ENCODE measurements at places on chromosomes 11 and 22.

GRCh38 chr11:92916299-92916698 lies 53.2 kb upstream of the MTNR1B start:
- DNase-seq = no peak

- no peak for DNase-seq
These were observed 10.4 kb upstream of the ASPHD2 start for GRCh38 chr22:26418620-26419019.

- no peak for DNase-seq
These were observed 565.0 kb upstream of the CNTN5 start for GRCh38 chr11:98455500-98456307.

GRCh38 chr11:1733716-1734640 lies 16.4 kb downstream of the IFITM10 start:
- no peak for DNase-seq

DNA sequence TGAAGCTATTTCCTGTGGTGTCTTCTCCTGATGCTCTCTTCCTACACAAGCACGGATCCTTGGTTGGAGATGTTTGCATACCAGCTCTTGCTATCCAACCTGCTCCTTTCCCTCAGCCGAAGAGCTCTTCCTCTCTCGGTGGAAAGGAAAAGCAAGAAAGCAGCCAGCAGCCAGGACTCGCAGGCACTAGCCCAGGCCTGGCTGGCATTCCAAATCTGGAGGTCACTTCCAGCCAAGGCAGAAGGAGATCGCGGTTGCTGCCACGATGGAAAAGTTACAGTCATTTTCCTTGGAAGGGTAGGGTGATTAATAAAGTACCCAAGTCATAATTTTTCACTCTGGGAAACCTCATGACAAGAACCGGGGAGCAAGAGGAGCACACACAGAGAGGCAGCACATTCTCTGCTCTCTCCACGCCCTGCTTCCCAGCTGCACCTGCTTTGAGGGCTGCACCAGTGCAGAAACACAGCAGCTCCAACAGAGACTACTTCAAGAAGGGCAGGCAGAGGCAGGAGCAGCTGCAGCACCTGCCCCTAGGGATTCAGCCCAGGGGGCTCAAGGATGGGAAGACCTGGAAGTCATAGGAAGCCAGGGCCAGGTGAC lies 399.3 kb downstream of the CADM1 start:
- no peak for DNase-seq

DNA sequence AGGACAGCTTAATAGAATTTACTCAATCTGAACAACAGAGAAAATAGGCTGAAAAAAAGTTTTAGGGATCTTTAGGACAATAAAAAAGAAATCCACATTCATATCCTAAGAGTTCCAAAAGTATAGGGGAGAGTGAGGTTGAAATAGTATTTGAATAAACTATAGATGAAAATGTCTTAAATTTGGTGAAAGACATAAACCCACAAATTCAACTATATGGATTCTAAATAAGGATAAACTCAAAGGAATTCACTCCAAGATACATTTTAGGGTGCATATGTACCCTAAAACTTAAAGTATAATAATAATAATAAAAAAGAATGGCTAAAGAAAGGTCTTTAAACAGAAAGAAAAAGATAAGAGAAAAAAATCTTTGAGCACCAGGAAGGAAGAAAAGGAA lies 203.1 kb downstream of the GUCY1A2 start:
- no peak for DNase-seq

- no peak for DNase-seq
These were observed 186.9 kb downstream of the EFCAB6 start for GRCh38 chr22:43625242-43625641.

DNA sequence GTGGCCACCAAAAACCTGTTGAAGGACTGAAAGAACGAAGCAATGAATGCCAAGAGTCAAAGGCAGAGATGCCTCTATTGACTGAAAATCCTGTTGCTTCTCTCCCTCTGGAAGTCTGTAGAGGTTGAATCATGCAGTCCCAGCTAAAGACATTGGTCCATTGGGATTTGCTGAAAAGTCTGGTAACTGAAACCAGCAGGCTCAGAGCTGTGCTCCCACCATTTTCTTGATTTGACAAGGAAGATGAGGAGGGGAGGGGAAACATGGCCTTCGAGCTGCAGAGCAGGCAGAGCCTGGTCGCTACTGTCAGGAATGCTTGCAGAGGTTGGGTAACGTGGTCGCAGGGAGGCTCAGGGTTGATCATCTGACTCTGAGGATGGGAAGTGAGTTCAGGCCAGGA lies 72.8 kb upstream of the CSNK2A3 start:
- DNase-seq = no peak

GRCh38 chr11:1327064-1327460 lies 17.6 kb upstream of the TOLLIP start:
- DNase-seq = no peak

DNA sequence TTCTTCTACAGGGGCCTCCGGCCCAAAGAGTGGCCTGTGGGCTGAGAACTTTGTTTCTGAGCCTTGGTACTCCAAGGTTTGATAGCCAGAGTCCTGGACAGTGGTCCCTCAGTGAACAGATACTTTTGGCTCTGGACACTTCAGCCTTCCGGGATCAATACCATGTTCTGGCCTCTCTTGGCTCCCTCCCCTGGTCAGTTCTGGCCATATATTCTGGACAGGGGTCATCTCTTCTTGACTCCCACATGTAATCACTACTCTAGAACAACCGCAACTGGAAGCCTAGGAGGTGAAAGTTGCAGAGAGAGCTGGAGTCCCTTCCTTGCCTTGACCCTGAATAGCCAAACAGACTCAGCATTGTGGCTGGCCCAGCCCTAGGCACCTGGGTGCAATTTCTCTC lies 2.3 kb downstream of the RTN4RL2 start:
- no peak for DNase-seq

DNA sequence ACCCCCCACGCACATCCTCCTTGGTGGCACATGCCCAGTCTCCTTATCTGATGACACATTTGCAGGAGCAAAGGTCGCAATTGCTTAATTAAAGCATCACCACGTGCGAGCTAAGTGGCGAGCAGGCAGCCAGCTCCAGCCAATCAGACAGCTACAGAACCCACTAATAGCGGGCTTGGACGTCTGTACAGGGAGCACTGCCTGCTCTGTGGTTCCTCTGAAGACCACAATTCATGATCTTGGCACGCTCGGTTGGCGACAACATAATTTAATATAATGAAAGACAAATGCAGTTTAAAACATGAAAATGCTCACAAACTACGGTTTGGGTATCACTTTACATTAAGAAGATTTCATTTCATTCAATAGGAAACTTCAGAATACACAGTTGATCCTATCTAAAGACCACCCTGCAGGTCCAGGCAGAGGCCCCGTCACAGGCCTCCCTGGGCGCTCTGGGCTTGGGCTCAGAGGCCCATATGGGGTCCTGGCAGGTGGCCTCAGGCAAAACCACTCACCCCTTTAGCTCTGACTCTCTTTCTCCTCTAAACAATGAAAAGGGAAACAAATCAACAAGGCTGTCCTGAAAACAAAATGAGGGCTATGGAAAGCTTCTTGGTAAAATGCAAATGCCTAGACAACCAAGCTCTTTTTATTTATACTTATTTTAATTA lies 10.4 kb downstream of the PACSIN2 start:
- DNase-seq = no peak

GRCh38 chr11:48000432-48000831 lies 20.1 kb downstream of the PTPRJ start:
- no peak for DNase-seq

DNA sequence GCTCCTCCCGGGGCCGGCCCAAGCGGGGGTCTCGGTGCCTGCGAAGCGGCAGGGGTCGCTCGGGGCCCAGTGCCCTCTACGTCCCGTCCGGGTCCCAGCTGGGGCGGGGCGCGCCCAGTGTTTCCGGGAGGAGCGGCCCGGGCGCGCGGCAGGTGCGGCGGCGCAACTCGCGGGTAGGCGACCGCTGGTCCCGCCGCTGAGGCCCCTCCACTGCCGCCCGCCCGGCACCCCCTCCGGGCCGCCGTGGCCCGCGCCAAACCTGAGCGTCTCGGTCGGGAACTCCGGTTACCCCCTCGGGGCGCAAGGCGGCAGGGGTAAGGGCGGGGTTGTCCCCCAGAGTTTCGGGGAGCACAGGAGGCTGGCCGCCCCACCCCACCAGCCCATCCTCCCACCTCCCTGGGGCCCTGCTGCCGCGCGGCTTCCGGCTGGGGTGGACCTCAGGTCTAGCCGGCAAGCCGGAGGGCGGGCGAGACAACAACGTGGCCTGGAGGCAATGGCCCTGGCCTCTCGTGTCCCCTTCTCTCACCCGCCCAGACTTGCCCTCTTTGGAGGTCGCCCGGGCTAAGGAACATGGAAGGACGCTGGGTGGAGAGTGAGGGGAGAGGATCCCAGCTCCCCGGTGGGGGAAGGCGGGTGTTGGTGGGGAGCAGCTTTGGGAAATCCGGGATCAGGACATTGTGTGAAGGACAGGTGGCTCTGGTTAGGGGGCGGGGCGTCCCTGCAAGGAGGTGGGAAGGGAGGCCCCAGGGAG lies 398 bp upstream of the CRACR2B start:
- no peak for DNase-seq

GRCh38 chr11:25456211-25456610 lies 875.7 kb upstream of the ANO3 start:
- DNase-seq = no peak

DNA sequence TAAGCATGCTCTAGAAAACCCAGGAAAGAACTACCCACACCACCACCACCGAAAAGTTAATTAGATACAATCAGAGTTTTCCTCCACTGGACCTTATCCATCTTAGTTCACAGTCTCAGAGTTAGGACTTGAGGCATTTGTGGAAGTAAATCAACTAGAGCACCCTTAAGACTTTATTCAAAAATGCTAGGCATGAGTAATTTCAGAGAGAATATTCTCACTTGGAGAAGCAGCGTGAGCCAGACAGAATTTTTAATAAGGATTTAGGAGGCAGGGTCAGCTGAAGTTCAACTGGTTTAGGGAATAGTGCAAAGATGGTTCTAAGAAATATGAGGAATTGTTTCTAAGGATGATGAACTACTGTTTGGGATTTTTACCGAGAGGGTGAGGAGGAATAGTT lies 1.2 kb upstream of the OLFML1 start:
- no peak for DNase-seq

DNA sequence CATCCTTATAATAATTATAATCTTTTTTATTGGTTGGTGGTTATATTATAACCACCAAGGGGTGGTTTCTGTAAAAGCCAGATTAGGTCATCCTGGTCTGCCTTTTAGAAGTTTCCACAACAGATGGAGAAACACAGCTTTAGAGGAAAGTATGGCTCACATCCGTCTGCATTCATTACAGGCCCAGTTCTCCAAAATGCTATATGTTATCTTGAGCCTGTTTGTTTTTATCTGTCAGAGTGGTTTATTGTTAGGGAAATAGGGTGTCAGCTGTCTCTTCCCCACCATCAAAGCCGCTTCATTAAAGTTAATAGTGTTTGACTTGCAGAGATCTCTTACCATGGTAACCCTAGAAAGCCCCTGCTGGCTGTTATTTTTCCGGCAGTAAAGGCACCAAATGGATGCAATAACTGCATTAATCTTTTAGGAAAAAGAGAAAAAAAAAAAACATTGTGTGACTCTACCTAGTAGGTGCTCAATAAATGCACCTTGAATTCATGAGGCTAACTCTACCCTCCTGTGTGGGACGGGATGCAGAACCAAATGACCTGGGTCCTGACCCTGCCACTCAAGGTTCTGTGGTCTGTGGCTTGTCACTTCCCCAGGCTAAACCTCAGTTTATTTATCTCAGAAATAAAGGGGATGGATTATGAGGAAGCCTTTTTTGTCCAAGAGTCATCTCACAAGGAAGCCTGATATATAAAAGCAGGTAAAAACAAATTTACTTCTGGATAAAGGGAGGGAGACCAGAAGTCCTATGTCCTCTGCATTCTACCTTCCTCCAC lies 118.3 kb downstream of the WT1 start:
- no peak for DNase-seq

DNA sequence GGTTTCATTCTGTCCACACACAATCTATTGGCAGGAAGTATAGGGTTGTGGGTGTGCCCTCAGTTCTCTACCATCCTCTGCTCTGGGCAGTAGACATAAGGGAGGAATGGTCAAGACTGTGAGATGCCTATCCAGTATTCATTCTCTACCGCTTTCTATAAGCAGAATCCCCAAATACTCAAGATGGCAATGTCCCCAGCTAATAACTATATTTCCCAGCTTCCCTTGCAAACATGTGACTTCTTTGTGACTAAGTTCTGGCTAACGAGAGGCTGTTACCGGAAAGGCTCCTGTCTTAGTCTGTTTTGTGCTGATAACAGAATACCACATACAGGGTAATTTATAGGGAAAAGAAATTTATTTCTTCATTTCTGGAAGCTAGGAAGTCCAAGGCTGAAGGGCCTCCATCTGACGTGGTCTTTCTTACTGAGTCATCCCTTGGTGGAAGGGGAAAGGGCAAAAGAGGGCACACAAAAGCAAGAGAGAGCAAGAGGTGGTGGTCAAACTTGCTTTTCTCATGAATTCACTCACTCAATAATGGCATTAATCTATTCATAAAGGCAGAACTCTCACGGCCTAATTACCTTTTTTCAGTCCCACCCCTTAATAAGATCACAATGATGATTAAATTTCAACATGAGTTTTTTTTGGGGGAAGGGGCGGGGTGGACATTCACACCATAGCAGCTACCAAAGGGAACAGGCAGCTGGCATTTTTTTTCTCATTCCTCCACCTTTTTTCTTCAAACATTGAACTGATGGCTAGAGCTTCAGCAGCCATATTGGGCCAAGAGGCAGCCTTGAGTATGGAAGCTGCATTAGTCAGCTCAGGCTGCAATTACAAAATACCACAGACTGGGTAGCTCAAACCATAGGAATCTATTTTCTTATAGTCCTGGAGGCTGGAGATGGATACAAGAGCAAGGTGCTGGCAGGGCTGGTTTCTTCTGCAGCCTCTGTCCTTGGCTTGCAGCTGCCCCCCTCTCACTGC lies 109.7 kb upstream of the OR9Q1 start:
- DNase-seq = no peak

DNA sequence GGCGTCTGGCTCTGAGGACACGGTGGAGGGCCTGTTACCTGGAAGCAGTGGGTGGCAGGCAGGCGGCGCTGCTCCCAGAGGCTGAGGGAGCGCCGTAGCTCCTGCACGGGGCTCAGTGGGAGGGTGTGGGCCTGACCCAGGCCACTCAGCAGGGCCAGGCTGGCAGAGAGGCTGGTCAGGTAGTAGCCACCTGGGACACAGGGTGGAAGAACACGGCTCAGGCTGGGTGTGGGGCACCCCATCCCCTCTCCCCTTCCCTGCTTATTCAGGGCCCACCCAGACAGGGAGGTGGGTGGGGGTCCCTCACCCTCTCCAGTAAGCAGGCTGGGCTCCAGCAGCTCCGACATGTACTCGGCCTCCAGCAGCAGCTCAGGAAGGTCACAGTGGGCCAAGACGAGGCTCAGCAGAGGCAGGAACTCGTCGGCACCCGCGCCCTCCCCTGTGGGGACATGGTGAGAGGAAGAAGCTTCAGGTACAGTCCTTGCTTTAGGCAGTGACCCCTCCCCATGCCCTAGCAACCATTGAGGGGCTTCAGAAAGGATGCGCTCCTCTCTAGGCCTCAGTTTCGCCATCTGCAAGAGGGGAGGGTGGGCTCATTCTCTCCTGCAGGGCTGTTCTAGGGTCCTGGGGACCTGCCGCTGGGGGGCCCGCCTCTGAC lies 2.9 kb downstream of the RIN1 start:
- DNase-seq = no peak
